ENCODE measurements at places on chromosomes 13 and 19.

DNA sequence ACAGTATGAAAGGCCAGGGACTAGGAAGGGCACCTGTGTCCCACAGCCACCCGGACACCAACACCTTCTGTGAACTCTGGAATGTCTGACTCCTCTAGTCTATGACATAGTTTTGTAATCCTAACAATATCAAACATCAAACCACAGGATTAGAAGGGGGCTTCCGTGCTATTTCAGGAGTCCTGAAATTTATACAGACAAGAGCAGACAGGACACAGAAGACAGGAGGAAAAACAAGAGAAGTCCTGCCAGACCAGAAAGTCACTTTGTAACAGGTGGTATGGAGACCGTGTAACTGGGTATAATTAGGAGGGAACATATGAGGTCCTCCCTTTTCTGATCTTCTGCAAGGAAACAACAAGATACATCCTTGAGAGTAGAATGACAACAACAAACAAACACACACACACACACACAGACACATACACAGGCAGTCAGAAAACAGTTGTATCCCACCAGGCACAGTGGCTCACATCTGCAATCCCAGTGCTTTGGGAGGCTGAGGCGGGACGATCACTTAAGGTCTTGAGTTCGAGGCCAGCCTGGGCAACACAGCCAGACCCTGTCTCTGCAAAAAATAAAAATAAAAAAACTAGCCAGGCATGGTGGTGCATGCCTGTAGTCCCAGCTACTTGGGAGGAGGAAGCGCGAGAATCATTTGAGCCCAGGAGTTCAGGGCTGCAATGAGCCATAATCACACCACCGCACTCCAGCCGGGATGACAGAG is 13.1 kb downstream of the INSR start:
- no peak for DNase-seq

DNA sequence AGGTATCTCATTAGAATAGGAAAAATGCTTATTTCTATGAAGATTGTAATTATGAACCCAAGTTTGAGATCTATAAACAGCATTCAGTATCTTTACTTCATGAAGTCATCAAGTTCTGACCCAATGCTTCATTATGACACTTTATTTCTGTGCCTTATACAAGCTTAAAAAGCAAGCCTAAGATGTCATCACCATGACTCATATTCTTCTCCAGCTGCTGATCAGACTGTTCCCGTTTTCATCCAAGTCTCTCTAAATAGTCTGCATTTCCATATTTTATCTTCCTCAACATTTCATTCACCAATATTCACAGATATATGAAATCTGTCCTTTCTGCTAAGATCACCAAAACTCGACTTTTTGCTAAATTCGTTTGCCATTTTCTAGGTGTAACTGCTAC is 1247.2 kb upstream of the PRR20A start:
- DNase-seq: no peak

- no peak for DNase-seq
These were observed 170.7 kb downstream of the DCT start for GRCh38 chr13:94308832-94309231.

GRCh38 chr13:27449081-27449603 is 1.2 kb downstream of the MTIF3 start:
- no peak for DNase-seq

DNA sequence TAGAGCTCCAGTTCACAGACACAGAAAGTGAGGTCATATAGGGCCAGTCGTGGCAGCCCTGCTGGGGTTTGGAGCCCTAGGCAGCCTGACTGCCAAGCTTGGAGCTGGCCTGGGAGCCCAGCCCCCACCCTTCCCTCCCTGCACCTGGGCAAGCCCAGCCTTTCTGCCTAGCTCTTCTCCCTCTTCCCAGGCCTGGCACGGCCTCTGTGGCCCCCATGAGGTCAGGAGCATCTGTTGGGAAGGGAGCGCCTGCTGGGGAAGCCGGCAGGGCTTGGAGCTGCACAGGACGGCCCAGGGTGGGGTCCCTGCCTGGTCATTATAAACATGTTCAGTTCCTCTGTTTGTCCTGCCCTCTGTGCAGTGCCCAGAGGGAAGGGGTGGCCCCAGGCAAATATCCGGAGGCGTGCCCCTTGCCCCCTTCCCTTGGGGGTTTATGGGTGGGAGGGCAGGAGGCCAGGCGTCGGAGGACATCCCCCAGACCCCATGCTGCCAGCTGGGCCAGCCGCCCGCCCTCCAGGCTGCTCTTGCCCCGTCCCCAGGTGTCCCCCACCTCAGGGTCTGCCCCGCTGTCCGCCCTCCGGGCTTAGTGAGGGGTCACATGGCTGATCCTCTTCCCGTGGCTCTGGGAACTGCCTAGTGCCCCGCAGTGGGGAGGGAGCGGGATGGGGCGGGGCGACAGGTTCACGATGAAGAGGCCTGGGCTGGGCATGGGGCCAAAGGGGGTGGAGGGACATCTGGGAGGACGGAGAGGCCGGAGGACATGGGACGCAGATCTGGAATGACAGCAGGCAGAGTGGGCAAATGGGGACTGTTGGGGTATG is 30.0 kb upstream of the NCCRP1 start:
- no peak for DNase-seq

GRCh38 chr13:24851546-24851945 is 87.6 kb downstream of the RNF17 start:
- no peak for DNase-seq

- peak; percentile 72 for DNase-seq
These were observed 103.2 kb downstream of the GADD45B start for GRCh38 chr19:2578901-2579677.

DNA sequence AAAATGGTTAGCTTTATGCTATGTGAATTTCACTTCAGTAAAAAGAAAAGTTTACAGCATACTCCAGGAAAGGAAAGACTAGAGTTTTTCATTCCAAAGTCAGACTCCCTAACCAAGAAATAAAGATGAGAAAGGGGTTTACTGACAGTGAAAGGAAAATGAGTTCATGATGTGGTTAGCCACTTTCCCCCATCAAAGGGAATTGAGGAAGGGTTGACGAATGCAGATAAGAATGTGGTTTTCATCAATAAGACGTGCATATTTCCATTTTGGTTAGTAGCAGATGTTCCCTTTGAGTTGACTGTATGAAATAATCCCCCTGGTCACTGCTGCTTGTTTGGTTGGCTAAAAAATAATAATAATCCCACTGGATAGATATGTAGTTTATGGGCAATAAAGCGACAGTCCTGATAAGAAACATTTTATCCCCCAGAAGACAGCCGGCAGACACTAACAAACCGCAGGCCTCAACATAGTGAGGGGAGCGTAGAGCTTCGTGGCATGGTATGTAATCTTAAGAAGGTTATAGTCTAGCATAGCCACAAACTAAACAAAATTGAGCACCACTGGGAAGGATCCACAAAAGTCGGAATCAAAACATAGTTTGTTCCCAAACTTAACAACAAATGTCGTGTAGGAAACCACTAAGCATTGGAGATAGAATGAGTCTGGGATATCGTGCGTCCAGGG is 114.8 kb downstream of the COL4A2 start:
- DNase-seq: no peak

- no peak for DNase-seq
These were observed 10.5 kb downstream of the B3GNT3 start for GRCh38 chr19:17805427-17805826.

- no peak for DNase-seq
These were observed 3.5 kb upstream of the SBNO2 start for GRCh38 chr19:1177322-1178114.
